Right renal cortex interstitium (tissue), 3 donors: ENCODE measurements at places on chromosomes 3 and 15.

DNA sequence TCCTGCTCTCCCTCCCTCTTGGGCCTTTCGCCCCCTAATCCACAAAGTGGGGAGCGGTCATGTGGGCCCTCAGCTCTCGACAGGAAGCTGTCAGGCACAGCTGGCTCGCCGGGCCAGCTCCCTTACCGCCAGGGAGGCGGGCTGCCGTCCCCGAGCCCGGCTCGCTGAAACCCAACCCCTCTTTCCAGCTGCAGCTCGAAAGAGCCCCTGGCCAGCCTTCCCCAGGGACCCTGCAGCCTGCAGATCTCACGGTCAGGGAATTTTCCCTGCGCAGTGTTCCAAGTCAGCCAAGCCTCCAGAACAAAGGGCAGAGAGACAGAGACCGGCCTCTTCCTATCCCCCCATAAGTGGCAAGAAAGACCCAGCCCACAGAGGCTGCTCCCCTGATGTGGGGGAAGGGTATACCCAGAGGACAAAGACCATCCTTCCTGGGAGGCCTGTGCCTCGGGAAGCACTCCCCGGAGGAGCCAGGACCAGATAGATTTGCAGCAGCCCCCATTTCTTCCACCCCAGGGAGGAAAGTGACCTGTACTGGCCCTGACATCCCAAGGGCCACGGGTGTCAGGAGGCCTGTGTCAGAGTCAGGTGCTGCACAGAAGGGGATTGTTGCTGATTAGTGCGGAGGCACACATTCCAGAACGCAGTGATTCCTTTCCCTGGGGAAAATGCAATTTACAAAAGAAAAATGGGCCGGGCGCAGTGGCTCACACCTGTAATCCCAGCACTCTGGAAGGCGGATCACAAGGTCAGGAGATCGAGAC is 32.6 kb downstream of the MAGEF1 start:
- DNase-seq: no peak

GRCh38 chr15:40355976-40356585 is 1.9 kb upstream of the DISP2 start:
- no peak for DNase-seq

DNA sequence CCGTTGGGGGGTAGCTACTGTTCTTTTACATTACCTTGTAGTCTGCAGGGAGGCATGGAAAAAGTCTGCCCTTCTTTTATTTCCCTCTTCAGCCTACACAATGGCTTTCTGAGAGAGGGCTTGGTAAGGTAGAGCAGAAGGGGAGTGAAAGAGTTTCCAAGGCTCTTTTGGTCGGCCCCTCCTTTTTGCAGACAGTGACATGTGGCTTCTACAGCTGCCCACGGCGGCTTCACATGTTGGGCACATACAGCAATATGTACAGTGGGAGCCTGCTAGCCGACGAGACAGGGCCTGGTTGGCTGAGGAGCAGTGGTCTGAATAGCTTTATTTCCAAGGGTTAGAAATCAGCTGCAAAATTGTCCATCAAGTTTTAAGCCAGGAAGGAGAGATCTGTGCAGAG is 4.0 kb downstream of the INAFM2 start:
- no peak for DNase-seq

GRCh38 chr3:144663456-144664436 is 692.1 kb downstream of the DIPK2A start:
- no peak for DNase-seq

DNA sequence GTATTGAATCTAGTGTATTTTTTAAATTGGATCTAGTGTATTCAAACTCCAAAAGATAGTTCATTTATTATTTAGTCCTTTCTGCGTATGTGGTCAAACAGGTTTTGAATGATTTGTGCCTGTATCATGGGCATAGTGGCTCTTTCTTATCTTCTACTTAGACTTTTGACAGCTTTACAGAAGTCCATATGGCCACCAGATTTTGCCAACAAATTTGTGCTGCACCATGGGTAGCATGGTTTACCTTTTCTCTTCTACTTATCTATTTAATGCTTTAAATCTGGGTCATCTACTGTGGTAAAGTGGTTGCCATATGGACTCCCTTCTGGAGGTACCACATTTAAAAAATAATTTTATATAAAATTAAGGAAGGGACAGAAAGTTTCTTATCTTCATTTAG is 66.9 kb upstream of the CADM2 start:
- no peak for DNase-seq
